ENCODE measurements at places on chromosomes 16 and 17. TPM values are rescaled to one million over a fixed set of nuclear protein-coding genes. Genes with fewer than 3 reads are reported as not detected.

DNA sequence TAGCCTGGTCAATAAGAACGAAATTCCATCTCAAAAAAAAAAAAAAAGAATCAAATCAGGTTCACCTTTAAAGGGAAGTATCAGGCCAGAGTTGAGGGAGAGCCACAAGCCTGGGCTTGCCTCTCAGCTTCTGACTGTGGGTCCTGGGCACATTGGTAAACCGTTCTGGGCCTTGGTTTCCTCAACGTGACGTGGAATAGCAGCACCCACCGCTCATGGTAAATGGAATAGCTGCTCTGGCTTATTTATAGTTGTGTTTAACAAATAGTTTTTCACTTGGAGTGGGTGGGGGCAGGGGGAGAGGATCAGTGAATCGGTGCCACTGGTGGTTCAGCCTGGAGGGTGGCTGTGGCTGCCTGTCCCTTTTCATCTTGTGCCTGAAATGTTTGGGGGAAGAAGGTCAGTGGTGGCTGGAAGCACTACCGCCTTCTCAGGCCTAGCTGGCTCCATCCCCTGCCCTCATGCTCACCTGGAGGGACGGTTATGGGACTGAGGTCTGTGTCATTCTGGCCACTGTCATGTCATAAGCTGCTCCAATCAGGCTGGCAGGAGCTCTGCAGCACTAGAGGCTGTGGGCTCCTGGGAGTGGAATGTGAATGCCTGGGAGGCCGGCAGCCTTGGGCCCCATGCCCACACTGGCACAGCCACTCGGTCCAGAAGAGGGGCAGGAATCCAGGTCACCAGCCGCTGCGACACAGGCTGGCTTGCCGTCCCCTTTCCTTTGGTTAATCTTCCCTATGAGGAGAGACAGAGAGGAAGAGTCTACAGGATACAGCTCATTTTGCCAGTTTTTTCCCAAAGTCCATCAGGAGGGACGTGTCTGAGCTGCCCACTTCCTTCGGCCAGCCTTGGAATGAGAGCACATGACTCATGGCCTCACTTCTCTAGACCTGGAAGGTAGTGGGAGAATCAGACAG lies 27.0 kb downstream of the CCR7 start:
- no peak for DNase-seq
- no peak overlapping the region for H3K4me3 ChIP-seq
- H3K4me1 ChIP-seq: peaks cover 3% of the 10 kb centered on the region
- H3K36me3 ChIP-seq: no peaks in the 10 kb centered on the region
- no peaks in the 10 kb centered on the region for H3K27me3 ChIP-seq
- no peak overlapping the region for H3K27ac ChIP-seq

GRCh38 chr17:63549289-63549945 lies 860 bp upstream of the DCAF7 start:
- no peak for DNase-seq
- peak overlapping the region; percentile 48 for H3K27ac ChIP-seq
- peak overlapping the region; percentile 74 for H3K4me3 ChIP-seq
- H3K36me3 ChIP-seq: peaks cover 3% of the 10 kb centered on the region
- no peaks in the 10 kb centered on the region for H3K4me1 ChIP-seq

- no peaks in the 10 kb centered on the region for H3K36me3 ChIP-seq
- no peak for DNase-seq
- H3K4me3 ChIP-seq: no peak overlapping the region
- no peaks in the 10 kb centered on the region for H3K27me3 ChIP-seq
Measured at GRCh38 chr17:57914273-57915142, 40.7 kb downstream of the CUEDC1 start.

Gene LITAFD
- polyA plus RNA-seq: not detected

Gene ITGAD
- not detected for polyA plus RNA-seq

DNA sequence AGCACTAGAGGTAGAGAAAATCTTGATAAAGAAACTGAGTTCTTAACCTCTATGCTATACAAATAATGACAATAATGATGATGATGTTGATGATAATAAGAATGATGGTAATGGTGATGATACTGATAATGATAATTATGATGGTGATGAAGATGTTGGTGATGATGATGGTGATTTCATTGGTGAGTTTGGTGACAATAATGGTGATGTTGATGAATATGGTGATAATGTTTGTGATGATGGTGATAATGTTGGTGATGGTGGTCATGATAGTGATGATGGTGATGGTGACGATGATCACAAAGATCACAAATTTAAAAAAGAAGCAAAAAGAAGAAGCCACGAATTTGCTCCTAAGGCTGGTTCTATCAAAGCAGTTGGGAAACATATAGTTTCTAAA lies 519.0 kb upstream of the C16orf82 start:
- DNase-seq: no peak
- H3K36me3 ChIP-seq: no peaks in the 10 kb centered on the region
- no peak overlapping the region for H3K4me3 ChIP-seq
- H3K4me1 ChIP-seq: peaks cover 4% of the 10 kb centered on the region

DNA sequence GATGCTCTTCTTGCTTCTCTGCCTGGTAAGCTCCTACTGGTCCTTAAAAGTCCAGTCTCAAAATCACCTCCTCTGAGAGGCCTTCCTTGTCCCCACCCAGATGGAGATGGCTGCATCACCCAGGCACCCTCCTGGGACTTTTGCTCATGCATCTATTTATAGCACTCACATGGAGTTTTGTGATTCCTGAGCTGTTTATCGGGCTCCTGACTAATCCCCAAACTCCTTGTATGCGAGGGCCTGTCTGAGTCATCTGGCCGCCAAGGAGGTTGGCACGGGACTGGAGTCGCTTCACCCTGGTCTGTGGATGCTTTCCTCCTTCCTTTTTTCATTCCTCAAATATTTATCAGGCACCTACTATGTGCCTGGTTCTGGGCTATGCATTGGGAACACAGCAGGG lies 2.3 kb upstream of the MAP2K3 start:
- H3K4me3 ChIP-seq: no peak overlapping the region
- H3K27me3 ChIP-seq: peaks cover 30% of the 10 kb centered on the region
- H3K4me1 ChIP-seq: peaks cover 8% of the 10 kb centered on the region
- no peak overlapping the region for H3K27ac ChIP-seq

GRCh38 chr17:40980117-40980516 lies 4.0 kb downstream of the KRT40 start:
- peaks cover 3% of the 10 kb centered on the region for H3K4me1 ChIP-seq
- H3K4me3 ChIP-seq: no peak overlapping the region
- H3K27me3 ChIP-seq: no peaks in the 10 kb centered on the region
- DNase-seq: no peak
- H3K36me3 ChIP-seq: no peaks in the 10 kb centered on the region

Gene CSF3
- polyA plus RNA-seq: 0.03 TPM
